ENCODE measurements at places on chromosomes 12 and 14. TPM values are rescaled to one million over a fixed set of nuclear protein-coding genes. Genes with fewer than 3 reads are reported as not detected.

- DNase-seq = no peak
Observed at GRCh38 chr12:54053751-54054741, at the start of gene HOXC4. HOXC4 (plus strand) TSS chr12:54053835; CDS start chr12:54053923, 88 bp downstream.

The SRP54 gene
- total RNA-seq = 60.0 TPM

- DNase-seq = no peak
Observed at GRCh38 chr12:125677829-125678228, 612.6 kb downstream of the AACS start.

- DNase-seq = no peak
Observed at GRCh38 chr14:61587081-61587713, 108.1 kb upstream of the HIF1A start.

GRCh38 chr12:124286414-124286813 lies 8.5 kb upstream of the RFLNA start:
- no peak for DNase-seq

The GPD1 gene
- total RNA-seq = 1.2 TPM
